ENCODE measurements at places on chromosomes 2 and 18. TPM values are rescaled to one million over a fixed set of nuclear protein-coding genes. Genes with fewer than 3 reads are reported as not detected.
A peak's percentile ranks its signal among the peaks of the same experiment; 100 is the strongest.

- DNase-seq: peak; percentile 62
Measured at GRCh38 chr2:150486539-150487484, 655 bp downstream of the RND3 start.

- DNase-seq: peak; percentile 93
Measured at GRCh38 chr2:73984922-73985307, 205 bp downstream of the TET3 start.

- peak; percentile 4 for DNase-seq
Measured at GRCh38 chr2:152242787-152243472, 67.4 kb upstream of the STAM2 start.

GRCh38 chr2:177287814-177288213, 23.3 kb upstream of the NFE2L2 start:
- DNase-seq: no peak

DNA sequence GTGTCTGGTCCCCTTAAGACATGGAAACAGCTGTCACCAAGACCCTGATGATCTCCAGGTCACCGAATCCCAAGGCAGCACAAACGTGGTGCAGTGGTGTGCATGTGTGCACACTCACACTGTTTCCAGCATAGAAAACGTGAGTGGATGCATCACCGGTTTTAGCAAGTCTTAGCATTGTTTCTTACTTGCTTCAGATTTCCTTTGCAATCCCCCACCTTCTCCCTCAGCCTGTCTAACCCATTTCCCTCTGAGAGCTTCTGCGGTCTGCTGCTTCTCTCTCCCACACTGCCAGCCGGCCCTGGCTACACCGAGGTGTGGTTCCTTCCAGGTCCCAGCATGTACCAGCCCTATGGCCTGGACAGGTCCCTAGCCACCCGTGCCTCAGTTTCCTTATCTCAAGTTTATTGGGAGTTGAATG, 343.4 kb upstream of the HS6ST1 start:
- DNase-seq: no peak

GRCh38 chr2:75146606-75147332, 52.6 kb downstream of the TACR1 start:
- no peak for DNase-seq

DNA sequence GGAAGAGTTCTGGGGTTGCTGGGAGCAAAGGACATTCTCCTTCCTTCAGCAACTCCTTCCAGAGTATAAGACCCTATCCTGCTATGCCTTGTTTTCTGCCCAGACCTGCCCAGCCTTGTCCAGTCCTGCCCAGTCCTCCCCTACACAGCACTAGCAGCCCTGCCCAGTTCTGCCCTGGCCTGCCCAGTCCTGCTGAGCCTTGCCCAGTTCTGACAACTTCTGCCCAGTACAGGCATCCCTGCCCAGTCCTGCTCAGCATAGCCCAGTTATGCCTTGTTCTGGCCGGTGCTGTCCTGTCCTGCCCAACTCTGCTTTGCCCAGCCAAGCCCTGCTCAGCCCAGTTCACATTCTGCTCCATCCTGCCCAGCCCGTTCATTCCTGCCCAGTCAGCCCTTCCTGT, 44.9 kb upstream of the ALK start:
- DNase-seq: no peak

GRCh38 chr2:8491296-8492027, 190.4 kb upstream of the ID2 start:
- no peak for DNase-seq

- DNase-seq: no peak
Measured at GRCh38 chr2:151937966-151938365, 109.7 kb upstream of the ARL5A start.

- no peak for DNase-seq
Measured at GRCh38 chr2:105396254-105397024, 2.4 kb downstream of the FHL2 start.

- DNase-seq: no peak
Measured at GRCh38 chr2:189254268-189254883, 74.8 kb upstream of the COL5A2 start.

GRCh38 chr18:74226156-74226555, 65.6 kb downstream of the CYB5A start:
- DNase-seq: no peak

Gene ALPG
- 0.89 TPM for total RNA-seq

Gene HOXD9
- total RNA-seq: 0.10 TPM

Gene PLA2R1
- 0.89 TPM for total RNA-seq

Gene LRRTM4
- total RNA-seq: 5.7 TPM

Gene CYTIP
- total RNA-seq: not detected

Gene ST6GAL2
- total RNA-seq: 13.1 TPM

Gene CMPK2
- total RNA-seq: 0.69 TPM

Gene DYNC2LI1
- total RNA-seq: 15.4 TPM

Gene MALL
- total RNA-seq: 5.1 TPM

Gene TRABD2A
- 7.6 TPM for total RNA-seq

Measured in H7 (cell line).